ENCODE measurements at places on chromosomes 3 and 15. TPM values are rescaled to one million over a fixed set of nuclear protein-coding genes. Genes with fewer than 3 reads are reported as not detected.

- no peak for DNase-seq
Observed at GRCh38 chr3:183188895-183189462, 26.4 kb upstream of the LAMP3 start.

- no peak for DNase-seq
Observed at GRCh38 chr15:48121849-48122248, 1.1 kb downstream of the SLC24A5 start.

GRCh38 chr3:108588601-108589000 lies 637 bp downstream of the CIP2A start:
- peak; percentile 10 for DNase-seq

TFRC gene
- polyA plus RNA-seq = 23.7 TPM

GOLGA6L7 gene
- polyA plus RNA-seq = not detected

DNA sequence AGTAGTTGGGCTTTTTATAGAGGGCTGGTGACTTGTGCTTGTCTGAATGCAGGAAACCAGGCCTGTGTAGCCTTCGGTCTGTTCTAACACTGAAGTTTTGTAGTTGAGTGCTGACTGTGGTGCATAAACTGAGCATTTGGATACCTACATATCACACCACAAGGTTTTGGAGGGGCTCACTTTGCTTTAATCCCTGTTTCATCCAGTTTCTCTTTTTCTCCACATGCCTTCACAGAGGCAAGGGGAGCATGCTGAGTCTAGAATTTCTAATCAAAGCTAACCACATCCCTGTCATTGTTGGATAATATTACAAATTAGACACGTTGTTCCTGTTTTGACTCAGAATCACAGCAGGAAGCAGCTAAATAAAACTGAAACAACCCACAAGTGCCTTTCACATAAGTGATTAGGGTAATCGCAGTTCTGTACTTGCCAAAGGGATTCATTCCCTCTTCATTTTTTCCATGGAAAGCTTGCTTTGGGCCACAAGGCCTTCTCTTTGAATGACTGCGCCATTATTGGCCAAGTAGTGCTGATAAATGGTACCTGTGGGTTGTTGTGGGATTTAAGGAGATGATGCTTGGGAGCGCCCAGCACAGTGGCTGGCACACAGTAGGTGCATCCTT lies 48.9 kb downstream of the TGFBR2 start:
- no peak for DNase-seq

DNA sequence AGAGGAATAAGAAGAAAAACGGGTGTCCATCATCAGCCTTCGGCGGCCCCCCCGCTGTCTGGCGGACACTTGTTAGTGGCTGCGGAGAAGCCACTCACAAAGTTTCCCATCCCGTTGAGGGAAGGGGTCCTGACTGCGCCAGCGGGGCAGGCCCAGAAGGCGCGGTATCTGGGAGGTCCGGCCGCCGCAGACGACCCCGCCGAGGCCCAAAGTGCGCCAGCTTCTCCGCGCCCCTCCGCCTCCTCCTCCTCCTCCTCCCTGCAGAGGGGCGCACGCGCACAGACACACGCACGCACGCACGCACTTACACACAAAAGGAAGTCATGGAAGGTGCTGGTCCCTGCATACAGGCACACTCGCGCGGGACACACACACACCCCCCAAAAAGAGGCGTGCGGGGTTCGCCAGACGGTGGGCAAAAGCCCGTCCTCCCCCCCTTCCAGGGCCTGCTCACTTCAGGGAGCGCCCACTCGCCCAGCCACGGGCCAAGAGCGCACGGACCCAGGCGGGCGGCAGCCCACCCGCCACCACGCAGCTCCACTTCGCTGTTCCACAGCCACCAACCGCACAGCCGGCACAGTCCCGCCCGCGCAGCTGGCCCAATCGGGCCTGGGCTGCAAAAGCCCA lies 18.0 kb downstream of the ZNF148 start:
- DNase-seq = peak; percentile 78

GRCh38 chr15:74519311-74519710 lies 21.7 kb upstream of the ARID3B start:
- DNase-seq = no peak

NME9 gene
- 0.71 TPM for polyA plus RNA-seq

KATNBL1 gene
- 32.9 TPM for polyA plus RNA-seq

COL6A5 gene
- not detected for polyA plus RNA-seq

GRCh38 chr3:69997631-69998307 lies 1.8 kb upstream of the SAMMSON start:
- no peak for DNase-seq

DNA sequence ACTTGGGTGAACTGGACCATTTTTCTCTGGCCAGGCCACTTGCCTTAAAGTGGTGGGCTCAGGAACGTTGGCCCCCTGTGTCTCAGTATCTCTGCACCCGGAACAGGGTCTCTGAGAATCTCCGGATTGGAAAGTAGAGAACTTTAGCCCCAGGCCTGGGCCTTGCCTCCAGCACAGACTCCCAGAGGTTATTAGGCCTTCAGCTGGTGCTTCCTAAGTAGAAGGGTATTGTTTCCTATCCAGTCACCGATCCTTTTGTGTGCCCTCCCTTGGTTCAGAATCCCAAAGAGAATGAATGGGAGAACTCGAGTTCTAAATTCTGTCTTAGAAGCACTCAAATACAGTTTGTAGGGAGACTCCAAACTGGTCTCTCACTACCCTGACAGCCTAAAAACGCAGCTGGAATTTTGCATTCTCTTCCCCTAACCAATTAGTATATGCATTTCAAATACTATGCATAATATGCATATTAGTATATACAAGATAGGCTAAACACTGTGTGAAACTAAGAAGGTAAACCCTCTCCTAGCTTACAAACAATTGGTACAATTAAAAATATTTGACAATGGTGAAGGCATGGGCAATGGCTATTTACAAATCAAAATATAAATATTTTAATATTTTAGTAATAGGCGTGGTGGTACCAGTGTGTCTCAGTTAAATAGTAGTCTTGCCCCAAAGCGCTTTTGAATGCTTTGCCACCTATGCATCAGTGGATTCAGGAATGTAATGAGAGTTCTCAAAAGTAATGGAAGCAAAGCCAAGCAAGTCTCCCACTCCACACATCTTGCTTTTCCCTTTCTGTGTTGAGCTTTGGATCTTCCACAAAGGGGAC lies 48.5 kb upstream of the SLC4A7 start:
- no peak for DNase-seq

CAPN3 gene
- 0.48 TPM for polyA plus RNA-seq

GRCh38 chr3:116388867-116389385 lies 56.4 kb downstream of the LSAMP start:
- no peak for DNase-seq

GRCh38 chr3:4756057-4756775 lies 223.0 kb upstream of the BHLHE40 start:
- no peak for DNase-seq

Measured in naive thymus-derived CD4-positive, alpha-beta T cell (primary cell).